Spleen (tissue), 13 donors: ENCODE measurements at places on chromosomes 5 and 9. TPM values are rescaled to one million over a fixed set of nuclear protein-coding genes. Genes with fewer than 3 reads are reported as not detected.

- no peak for DNase-seq
Measured at GRCh38 chr9:68834931-68835520, 130.0 kb downstream of the PIP5K1B start.

The CSNK1A1 gene
- 185 TPM for total RNA-seq

- DNase-seq: peak; percentile 80
Measured at GRCh38 chr5:55062039-55062779, 38.2 kb downstream of the GZMK start.

DNA sequence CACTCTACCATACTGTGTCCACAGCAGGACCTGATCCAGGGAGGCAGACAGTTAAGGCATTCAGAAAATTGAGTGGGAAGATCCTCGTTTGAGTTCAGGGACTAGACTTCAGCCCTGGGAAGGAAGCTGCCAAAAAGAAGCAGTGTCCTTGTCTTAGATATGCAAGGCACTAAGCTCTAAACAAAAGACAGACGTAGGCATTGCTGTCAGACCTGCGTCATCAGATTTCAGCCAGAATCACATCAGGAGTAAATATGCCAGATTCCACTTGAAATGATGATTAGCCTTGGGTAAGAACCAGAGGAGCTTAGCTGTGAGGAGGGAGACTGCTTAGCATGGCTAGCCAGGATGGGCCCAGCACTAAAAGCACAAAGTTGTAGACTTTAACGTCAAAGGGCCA is 56.7 kb downstream of the MAMDC2 start:
- DNase-seq: no peak

The PCDHGA1 gene
- total RNA-seq: 0.25 TPM

DNA sequence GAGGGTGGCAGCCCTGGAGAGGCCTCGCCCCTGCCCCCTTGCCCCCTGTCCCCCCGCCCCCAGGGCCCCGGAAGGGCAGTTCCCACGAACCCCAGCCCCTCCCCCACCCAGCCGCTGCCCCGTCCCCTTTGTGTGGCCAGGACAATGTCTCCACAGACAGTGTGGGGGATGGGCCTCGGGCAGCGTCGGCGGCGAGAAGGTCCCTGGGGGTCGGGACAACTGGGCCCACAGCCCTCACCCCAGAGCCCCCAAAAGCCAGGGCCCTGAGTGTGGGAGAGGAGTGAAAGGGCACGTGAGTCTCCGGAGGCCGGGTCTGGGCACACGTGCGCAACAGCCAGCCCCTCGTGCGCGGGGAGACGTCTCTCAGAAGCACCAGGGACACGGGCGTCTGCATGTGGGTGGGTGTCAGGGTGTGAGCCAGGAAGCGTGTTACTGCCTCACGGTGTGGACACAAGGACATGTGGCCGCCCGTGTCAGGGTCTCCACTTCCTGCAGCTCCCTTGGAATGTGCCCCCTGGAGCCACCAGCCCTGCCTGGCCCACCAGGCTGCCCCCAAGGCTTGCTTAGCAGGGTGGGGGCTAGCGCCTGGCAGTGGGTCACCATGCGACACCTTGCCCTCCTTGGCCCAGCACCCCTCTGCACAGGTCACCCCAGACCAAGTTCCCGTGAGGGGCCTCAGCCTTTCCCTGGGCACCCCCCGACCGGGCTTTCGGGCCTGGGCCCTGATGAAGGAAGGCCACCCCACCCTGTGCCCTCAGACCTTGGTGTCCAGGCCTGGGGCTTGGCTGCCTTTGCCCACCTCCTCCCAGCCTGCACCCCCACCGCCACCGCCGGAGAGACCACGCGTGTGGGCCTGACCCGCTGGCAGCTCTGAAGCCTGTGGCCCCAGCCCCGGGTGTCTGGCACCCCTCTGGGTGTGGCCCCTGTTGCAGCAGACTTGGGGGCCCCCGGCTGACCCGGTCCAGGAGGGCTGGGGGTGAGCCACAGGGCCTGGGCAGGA is 12.8 kb upstream of the NRARP start:
- DNase-seq: peak; percentile 77

The MAP1B gene
- total RNA-seq: 5.7 TPM

DNA sequence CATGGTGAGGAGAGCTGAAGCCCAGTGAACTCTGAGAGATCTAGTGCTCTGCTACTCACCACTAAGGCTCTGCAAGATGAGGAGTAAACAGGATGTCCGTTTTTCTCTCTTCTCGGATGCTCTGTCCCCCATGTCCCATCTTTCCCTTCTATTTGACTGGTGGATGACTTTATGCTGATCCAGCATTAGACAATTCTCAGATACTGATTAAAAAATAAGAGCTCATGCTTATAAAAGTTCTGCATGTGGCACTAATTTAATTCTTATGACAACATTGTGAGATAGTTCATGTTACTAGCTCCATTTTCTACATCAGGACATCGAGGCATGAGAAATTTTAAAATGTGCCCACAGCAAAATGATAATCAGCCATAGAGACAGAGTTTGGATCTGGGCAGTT is 77.0 kb downstream of the HMHB1 start:
- DNase-seq: no peak

DNA sequence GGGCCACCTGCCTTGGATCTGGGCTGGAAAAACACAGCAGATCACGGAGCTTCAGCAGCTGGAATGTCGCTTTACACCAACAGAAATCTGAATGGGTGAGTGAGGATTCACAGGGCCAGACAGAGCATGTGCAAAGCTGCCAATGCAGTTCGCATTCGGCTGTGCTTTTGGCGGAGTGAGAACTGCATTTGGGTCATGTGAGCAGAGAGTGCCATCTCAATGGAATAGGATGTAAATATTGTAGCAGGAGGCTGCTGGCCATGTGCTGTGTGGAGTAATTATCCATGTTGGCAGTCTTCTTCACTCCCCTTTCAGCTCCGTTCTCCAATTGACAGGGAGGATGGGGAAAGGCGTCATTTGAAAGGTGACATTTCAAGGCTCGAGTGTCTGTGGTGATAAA is at the start of gene ANKRD55:
TSS of gene ANKRD55 (minus strand) at position 101 of the 400 bp plus-strand sequence. CDS start 417 bp downstream, outside the sequence.
- DNase-seq: no peak

DNA sequence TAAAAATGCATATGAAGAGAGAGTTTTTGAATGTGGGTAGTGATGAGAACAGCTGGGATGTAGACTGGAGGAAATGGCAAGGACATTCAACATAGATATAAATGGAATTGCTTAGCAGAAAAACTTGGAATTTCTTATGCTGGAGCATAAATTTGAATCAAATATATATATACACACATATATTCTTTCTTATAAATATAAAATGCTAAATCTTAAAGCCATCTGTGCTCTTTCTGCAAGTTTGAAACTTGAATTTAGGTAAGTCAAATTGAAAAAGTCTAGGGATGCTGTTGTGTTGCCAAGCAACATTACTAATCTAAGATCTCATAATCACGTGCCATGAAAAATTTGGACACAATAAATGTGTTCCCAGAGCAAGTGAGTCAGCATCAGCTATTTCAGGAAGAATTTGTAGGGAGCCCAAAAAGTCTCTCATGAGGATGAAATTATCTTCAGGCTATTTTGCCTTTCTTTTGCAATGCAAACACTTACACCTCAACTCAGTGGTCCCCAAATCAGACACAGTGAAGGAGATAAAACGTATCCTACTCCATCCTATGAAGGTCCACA is 58.4 kb upstream of the ALDH1A1 start:
- DNase-seq: no peak

The GLRA1 gene
- not detected for total RNA-seq

DNA sequence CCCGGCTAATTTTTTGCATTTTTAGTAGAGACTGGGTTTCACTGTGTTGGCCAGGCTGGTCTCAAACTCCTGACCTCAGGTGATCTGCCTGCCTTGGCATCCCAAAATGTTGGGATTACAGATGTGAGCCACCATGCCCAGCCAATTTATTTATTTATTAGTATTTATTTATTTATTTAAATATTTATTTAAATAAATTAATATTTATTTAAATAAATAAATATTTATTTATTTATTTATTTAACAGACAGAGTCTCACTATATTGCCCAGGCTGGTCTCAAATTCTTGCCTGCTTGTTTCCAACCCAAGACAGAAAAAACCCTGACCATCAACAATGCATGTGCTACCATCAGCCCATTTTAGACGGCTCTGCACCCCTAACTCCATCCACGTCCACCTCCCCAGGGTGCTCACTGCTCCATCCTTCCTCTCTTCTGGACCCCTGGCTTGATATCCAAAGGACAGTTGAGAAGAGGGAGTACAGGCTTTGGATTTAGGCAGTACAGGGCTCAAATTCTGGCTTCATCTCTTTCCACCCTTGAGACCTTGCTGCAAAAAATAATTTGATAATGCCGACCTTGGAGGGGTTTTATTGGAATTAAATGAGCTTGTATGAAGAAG is 232.6 kb downstream of the MED10 start:
- no peak for DNase-seq

DNA sequence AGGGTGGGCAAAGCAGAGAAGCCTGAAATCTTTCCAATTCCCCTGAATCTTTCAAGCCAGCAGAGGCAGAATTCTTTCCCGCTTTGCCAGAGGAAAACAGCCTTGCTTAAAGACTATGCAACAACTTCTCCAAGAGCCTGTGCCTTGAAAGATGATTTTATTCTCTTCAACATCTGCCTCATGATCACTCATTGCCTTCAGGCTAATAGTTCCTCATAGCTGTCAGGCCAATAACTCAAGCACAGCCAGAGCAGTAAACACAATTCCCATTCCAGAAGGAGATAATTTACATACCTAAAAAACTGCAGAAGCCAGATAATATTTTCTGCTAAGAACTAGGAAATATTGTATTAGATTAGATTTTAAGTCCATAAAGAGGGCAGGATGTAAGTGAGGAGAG is 92.3 kb upstream of the PUM3 start:
- no peak for DNase-seq

DNA sequence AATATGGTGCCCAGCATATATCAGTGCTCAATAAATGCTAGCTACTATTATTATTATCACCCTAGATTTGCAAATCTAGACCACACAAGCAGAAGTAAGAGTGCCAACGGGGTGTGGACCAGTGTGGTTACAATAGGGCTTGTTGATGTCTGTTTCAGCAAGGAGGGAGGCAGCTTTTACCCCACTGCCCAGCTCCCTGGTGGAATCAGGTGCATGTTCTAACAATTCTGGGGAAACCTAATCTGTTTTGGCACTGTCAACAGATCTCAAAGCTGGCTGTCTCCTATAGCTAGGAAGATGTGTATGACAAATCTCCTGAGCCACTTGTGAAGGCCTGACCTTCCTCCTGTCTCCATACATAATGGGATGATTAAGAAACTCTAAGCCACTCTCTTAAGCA is 5.7 kb downstream of the TGFBI start:
- peak; percentile 27 for DNase-seq

DNA sequence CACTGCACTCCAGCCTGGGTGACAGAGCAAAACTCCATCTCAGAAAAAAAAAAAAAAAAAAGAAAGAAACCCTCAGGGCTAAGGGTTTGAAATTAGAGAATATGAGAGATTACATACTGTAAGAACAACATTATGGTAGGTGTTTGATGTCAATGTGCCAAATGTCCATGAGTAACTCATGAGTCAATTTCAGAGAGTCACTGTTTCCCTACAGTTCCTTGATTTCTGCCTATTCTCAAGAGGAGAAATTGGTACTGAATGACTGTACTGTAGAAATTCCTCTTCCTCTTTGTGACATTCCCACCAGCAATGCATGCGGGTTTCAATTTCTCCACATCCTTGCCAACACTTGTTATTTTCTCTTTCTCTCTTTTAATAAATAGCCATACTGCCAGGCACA is 35.2 kb downstream of the MARVELD2 start:
- no peak for DNase-seq

GRCh38 chr9:74220327-74220726 is 276.8 kb upstream of the RORB start:
- no peak for DNase-seq

GRCh38 chr9:426976-427375 is 212.3 kb downstream of the DOCK8 start:
- DNase-seq: no peak
